ENCODE measurements at places on chromosomes 4 and X.

DNA sequence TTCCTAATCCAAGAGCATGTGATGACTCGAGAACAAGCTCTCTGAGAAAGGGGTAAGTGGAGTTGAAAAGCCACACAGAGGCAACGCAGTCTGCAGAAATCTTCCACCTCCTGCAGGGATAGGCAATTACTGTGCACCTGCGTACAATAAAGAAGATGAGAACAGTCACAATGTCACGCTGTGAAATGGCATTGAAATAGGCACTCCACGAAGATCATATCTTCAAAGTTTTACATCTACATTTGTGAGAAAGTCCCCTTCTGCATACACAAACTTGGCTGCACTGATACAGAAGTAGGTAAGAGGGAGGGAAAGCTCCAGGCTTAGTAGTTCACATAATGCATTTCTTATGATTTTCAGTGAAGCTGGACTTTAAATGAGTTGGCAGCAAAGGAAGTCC lies 27.1 kb downstream of the DDX60L start:
- no peak for DNase-seq

DNA sequence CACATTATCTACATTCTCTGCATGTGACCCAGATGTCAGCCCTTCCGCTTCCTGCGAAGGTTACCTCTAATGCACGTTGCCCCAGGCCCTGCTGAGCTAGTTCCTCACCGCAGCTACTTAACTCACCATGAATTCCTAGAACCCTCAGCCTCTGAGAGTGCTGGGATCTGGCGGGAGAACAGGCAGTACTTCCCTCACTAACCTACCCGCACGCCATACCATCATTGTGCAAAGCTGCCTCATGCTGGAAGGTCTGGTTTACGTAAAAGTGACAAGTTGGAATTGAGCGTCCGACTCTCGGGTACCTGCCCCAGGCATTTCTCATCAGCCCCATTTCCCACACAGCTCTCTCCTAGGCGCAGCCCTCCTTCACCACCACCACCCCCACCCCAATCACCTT lies 6.3 kb downstream of the SLC25A4 start:
- no peak for DNase-seq

GRCh38 chrX:69137371-69138117 lies 27.7 kb downstream of the PJA1 start:
- DNase-seq = no peak

DNA sequence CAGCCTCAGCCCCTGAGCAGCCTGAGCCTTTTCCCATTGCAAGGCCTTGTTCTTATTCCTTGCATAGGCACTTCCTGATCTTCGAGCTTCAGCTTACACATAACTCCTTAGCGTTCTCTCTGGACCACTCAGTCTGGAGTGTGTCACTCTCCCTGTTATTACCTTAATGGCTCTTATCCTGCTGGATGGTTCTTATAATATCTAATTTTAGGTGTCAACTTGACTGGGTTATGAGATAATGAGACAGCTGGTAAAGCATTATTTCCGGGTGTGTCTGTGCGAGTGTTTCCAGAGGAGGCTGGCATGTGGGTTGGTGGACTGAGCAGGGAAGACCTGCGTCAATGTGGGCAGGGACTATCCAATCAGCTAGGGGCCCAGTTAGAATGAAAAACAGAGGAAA lies 75.7 kb downstream of the HAUS3 start:
- no peak for DNase-seq

- DNase-seq = no peak
Observed at GRCh38 chrX:135973025-135973547, 702 bp downstream of the MMGT1 start.

DNA sequence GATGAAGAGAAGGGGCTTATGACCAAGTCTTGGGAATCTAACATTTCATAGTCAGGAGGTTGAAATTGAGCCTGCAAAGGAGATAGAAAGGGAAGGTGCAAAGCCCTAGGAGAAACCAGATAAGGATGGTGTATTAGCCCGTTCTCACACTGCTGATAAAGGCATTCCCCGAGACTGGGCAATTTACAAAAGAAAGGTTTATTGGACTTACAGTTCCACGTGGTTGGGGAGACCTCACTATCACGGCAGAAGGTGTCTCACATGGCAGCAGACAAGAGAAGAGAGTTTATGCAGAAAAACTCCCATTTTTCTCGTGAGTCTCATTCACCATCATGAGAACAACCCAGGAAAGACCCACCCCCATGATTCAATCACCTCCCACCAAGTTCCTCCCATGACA lies 129.5 kb upstream of the LNX1 start:
- DNase-seq = no peak

DNA sequence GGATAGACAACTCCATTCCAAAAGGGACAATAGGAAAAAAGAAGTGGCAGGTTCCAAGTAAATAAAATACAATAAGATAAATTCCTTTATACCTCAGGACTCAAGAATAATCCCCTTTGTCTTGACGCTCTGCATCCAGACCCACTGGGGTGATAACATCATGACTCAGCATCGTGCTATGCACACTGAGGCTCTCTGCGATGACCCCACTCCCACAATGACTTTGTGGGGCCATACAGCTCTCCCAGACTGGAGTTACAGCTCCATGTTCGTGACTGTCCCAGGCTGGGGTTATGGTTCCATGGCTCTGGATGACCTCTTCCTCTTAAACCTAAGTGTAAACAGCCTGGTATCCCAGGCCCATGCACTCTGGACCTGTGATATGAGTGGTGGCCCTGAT lies 254.5 kb upstream of the ADGRL3 start:
- no peak for DNase-seq

DNA sequence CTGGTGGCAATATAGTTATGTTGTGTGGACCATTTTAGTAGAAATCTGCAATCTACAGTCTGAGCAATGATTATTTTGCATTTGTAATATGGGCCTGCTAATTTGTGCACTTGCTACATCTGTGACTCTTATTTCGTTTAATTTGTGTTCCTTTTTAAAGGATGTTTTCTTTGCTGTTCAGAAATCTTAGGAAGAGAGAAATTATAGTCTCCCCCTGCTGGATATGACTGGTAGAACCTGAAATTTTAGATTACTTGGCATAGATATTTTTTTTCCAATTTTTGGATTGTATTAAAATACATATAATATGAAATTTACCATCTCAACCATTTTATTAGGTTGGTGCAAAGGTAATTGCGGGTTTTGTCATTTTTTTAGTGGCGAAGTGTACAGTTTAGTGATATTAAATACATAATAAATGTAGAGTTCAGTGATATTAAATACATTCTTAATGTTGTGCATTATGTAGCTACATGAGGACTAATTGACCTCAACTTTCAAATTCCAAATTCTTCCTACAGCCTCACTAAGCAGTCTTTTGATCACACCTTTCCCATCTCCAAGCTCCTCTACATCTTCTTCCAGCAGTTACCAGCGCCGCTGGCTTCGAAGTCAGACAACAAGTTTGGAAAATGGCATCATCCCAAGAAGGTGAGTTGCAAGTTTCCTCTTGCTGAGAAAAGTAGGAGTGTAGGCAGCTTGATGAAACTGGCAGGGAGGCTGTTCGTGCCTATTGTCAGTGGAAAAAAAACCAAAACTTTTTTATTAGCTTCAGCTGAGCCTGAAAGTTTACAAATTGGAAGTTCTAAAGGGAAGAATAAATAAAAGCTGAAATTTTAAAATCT lies 82.2 kb downstream of the FNIP2 start:
- DNase-seq = peak; percentile 21

DNA sequence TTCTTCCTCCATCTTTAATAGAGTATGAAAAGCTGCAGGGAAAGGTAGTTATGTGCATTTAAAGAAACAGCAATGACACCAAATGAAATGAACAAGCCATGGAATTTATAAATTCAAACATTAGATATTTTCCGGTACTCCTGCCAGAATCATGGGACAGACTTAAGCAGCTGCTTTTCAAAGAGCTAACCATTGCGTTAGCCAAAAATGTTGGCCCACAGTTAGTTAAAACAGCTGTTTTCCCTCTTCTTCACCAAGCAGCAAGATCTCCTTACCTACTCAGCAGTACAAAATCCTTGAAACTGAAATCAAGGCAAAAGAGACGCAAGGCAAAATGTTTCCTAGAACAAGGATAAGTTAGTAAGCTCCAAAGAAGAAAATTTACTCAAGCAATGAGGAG lies 64.0 kb downstream of the MANBA start:
- no peak for DNase-seq

GRCh38 chr4:169907705-169908104 lies 118.5 kb downstream of the MFAP3L start:
- DNase-seq = no peak

- no peak for DNase-seq
Observed at GRCh38 chr4:28555866-28556265, 1695.2 kb downstream of the STIM2 start.

DNA sequence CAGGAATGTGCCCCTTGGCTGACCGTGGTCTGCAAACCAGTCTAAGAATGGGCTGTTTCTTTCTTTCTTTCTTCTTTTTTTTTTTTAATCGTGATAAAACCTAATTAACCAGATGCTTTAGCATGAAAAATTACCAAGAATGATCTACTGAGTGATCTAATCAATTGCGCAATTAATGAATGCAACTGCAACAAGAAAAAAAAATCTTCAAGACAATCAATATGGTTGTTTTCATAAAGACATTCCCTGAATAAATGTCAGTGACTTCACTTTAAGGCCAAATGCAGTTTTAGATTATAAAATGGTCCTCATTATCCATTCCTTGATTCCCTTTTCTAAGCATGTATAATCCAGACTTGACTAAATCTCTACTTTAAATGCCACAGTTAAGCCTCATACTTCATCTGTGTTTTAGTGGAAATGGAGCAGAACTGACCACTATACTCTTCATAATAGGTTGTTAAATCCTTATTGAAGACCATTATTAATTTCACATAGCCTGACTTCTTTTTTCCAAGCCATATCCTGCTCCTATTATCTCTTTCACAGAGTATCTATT lies 51.6 kb upstream of the SETD7 start:
- no peak for DNase-seq

DNA sequence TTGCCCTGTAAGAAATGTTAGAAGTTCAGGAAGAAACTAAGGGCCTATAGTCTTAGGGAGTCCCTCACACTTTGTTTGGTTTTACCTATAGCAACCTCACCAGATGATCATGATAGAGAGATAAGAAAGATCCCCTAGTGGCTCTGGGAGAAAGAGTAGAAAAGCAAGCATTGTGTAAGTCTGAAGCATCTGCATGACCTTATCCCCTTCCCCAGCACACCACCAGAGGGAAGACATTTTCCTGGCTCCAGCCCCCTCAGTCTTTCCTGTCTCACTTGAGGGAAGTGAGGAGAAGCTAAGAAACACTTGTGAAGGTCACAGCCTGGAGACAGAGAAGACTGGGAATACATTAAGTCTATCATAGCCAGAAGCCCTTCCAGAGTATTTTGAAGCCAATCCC lies 154.0 kb downstream of the EVC2 start:
- no peak for DNase-seq

GRCh38 chrX:119055687-119056086 lies 17.1 kb upstream of the CT47C1 start:
- DNase-seq = no peak

GRCh38 chr4:2077537-2078460 lies 18.7 kb downstream of the NAT8L start:
- no peak for DNase-seq

- no peak for DNase-seq
Observed at GRCh38 chrX:56231537-56232090, 542 bp upstream of the KLF8 start.

- peak; percentile 9 for DNase-seq
Observed at GRCh38 chrX:16695079-16695676, 17.3 kb downstream of the CTPS2 start.

DNA sequence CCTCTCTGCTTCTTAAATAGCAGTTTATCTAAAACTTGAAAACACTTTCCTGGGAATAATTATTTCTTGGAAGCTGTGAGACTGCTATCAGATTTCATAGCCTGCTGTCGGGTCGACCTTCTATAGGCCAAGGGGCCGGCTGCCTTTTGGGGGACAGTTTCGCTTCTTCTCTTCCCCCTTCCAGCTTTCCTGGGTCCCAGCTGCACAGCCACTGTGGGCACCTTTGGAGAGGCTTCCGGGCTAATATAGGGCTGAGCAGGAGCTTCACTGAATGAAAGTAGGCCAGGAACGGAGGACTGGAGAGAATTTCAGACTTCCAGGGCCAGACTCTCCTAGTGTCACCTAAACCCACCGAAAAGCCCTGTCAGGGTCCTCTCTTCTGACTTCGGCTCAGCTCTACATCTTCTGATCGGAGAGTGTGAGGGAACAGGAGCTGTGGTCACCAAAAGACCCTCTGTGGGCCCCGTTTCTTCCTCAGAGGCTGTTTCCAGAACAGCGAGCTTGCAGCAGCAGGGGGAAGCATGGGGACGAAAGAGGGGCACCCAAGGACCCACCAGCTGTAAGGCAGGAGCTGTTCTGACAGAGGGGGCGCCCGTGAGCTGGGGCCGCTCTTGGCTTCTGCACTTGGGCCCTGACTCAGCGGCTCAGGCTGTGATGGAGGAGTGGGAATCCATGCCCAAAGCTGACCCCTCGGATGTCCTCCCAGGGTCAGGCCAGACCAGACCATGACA lies 620.6 kb downstream of the BCOR start:
- DNase-seq = no peak

GRCh38 chrX:86348669-86349068 lies 200.4 kb downstream of the DACH2 start:
- DNase-seq = no peak

GRCh38 chr4:52142816-52143215 lies 91.7 kb downstream of the SPATA18 start:
- no peak for DNase-seq

- DNase-seq = no peak
Observed at GRCh38 chrX:40096395-40097091, 1.2 kb downstream of the BCOR start.

DNA sequence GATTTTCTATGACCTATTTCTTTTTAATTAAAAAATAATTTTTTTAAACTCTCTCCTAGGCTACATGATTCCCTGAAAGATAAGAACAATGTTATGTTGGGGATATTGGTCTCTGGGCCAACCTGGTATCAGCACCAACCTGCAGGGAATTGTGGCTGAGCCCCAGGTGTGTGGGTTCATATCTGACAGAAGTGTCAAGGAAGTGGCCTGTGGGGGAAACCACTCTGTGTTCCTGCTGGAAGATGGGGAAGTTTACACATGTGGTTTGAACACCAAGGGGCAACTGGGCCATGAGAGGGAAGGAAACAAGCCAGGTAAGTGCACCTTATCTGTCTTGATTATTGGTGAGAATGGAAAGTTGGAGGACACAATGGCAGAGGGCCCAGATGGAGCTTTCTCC lies 13.5 kb downstream of the HERC3 start:
- no peak for DNase-seq

GRCh38 chrX:114985967-114986592 lies 31.3 kb downstream of the IL13RA2 start:
- no peak for DNase-seq

DNA sequence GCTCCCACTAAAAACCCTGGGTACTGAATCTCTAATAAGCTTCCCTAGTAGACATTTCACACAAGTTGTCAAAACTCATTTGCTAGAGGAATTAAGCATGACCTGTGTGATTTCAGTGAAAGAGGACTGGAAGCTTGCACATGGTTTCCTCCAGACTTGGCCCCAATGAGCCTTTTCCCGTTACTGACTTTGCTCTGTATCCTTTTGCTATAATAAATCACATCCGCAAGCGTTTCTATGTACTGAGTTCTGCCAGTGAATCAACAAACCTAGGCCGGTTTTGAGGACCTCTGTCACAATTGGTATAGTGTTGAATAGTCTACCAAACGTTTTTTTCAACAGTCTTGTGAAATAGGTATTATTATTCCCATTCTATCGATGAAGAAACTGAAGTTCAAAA lies 8.2 kb downstream of the ATP11C start:
- DNase-seq = no peak

- DNase-seq = no peak
Observed at GRCh38 chrX:11499076-11500044, 166.4 kb downstream of the ARHGAP6 start.

Measured in kidney glomerular epithelial cell (primary cell).